ENCODE measurements at places on chromosomes 7 and 10.

DNA sequence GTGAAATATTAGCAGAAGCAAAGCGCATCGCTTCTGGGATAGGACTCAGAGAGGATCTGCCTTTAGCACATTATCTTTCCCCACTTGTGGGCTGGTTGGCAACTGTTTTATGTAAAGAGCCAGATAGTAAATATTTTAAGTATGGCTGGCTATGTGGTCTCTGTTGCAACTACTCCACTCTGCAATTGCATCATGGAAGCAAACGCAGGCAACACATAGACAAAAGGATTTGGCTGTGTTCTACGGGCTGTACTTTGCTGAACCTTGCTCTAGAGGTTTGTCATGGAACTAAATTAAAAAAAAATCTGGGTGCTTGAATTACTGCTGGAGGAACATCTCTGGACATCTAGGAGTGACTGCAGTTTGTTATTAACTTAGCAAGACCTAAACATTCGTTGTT lies 307.8 kb upstream of the TPK1 start:
- DNase-seq = no peak

DNA sequence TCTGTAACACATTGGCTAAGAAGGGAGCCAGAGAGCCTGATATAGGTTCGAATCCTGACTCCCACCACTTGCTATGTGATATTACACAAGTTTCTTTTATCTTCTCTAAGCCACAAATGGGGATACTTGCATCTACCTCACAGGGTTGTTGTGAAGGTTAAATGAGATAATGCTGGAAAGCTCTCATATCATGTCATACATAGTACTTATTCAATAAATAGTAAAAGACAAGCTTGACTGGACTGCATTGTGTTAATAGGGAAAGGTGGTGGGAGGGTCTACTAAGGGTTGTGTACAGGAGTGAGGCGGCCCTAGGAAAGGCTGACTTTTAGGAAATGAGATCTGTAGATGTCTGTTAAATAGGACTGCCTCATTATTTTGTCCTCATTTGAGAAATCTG lies 35.8 kb upstream of the DNMBP start:
- no peak for DNase-seq

GRCh38 chr10:50866317-50866716 lies 19.1 kb downstream of the A1CF start:
- DNase-seq = no peak

DNA sequence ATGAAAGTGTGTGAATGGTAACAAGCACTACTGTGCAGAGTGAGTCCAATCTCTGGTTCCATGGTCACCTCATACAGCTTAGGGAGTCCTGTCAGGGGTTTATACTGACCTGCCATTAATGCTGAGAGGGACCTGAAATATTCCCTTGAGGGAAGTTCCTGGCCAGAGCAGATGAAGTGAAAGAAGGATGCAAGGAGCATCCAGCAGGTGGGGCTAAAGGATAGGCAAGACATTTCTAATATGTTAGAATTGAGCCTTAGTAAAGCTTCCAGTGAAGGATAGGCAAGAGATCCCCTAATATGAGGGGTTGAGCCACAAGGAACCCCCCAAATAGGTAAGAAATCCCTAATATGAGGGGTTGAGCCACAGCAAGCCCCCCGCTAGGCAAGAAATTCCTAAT lies 25.5 kb upstream of the FAM221A start:
- no peak for DNase-seq

DNA sequence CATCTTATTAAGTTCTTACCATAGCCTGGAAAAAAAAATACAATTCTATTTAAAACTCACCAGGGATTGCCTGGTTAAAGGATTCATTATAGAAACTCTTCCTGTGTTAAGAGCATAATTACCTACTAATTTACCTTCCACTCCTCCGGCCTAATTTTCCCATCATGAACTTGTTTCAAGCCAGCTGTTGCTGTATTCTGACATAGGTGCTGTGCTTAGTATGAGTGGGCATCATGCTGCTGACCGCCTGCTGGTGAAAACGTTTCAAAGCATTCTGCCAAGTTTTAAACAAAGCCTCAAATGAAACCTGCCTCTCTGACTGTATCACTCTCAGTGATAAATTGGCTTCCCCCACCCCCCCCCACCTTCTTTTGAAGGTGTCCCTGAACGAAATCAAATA lies 47.8 kb upstream of the KCNMA1 start:
- no peak for DNase-seq

- DNase-seq = no peak
Observed at GRCh38 chr10:70515035-70515667, 36.6 kb downstream of the PALD1 start.

- no peak for DNase-seq
Observed at GRCh38 chr10:124240839-124241291, 147.5 kb upstream of the CHST15 start.

- no peak for DNase-seq
Observed at GRCh38 chr7:132577206-132578049, 1.2 kb upstream of the PLXNA4 start.

DNA sequence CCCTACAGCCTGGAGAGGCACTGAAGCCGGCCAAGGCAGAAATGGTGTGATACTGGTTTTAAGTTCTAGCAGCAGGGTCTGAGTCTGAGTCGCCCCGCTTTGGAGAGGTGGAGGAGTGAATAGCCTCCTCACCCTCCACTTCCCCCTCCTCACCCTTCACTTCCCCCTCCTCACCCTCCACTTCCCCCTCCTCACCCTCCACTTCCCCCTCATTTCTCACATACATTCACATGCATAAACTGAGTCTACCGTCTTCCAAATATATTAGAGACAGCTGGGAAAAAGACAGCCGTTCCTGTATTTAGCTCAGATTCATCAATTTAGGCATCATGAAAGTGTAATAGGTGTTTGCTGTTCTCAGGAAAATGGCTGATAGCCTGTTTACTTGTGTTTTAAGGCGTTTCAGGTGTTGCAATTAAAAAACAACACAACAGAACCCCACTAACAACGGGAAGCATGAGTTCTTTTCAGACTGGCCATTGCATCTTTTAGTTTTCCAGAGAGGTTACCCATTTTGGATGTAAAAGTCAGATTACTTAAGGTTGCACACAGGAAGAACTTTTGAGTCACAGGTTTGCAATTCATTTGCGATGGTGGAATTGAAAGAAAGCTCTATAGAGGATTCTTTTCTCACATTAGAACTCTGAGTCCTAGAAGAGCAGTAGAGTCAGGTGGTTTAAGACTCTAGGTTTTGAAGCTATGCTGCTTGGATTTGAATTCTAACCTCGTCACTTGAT lies 861 bp downstream of the NRBF2 start:
- DNase-seq = no peak

DNA sequence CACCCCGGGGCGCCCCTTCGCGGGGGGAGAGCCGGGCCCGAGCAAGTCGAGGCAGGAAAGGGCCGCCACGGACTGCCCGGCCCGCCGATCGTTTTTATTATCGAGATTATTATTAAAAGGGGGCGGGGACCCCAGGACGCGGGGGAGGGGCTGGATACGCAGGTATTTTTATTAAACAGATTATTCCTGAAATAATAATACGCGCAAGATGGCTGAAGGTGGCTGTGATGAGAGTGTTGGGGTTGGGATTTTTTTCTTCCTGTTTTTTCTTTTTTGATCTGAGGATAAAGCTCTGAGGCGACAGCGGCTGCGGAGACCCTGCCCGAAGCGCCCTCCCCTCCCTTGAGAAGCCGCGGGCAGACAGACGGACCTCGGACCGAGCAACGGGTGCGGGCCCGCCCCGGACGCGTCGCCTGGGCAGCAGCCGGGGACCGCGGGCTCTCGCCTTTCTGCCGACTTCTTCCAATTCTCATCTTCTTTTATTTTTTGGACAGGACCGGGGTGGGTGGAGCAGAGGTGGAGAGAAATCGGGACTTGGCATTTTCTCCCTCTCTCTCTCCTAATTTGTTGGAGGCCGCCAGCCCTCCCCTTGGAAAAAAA lies 1.4 kb upstream of the TRIM8 start:
- peak; percentile 50 for DNase-seq

DNA sequence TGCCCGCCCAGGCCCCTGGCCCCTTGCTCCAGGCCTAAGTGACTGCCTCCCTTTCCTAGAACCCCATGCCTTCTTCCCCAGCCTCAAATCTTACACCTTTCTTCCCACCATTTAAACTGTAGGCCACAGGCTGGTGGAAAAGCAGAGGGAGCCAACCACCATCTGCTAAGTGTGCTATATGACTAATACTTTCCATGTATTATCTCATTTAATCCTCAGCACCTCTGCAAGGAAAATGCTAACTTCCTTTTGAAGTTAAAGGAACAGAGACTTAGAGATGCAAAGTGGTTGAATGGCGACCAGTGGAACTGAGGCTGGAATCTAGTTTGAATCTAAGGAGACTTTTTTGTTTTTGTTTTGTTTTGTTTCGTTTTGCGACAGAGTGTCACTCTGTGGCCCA lies 17.8 kb upstream of the MTPAP start:
- no peak for DNase-seq

DNA sequence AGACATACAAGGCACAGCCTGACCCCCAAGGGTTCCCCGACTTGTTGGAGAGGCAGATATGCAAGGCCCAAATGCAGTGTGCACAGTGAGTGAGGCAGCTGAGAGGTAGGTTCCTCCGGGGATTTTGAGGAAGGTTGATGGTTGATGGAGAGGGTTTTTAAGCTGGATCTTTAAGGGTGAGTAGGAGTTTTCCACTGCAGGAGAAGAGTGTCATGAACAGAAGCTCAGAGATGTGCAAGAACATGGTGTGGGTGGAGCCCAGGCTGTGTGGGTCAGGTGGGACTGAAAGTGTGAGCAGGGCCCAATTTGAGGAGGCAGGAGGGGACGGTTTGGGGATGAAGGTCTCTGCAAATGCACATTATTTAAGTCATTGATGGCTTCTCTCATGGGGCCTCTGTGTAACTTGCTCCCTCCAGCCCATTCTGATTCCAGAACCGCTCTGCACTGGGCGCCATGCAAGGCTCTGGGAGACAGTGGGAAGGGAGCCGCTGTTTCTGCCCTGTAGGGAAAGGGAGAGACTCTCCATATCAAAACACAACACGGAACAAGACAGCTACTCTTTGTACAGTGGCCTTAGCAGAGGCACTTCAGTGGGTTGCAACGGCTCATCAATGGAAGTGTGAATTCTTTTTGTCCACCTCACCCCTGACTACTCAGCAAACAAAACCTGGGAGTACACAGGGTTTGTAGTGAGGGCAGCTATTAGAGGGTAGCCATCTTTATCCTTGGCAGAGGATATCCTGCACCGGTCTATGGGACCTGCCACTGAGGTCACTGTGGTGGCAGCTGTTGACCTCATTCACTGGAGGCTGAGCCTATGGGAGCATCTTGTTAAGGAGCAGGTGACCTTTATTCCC lies 29.7 kb downstream of the RAMP3 start:
- DNase-seq = no peak

GRCh38 chr10:44312401-44312800 lies 72.5 kb downstream of the CXCL12 start:
- DNase-seq = no peak

DNA sequence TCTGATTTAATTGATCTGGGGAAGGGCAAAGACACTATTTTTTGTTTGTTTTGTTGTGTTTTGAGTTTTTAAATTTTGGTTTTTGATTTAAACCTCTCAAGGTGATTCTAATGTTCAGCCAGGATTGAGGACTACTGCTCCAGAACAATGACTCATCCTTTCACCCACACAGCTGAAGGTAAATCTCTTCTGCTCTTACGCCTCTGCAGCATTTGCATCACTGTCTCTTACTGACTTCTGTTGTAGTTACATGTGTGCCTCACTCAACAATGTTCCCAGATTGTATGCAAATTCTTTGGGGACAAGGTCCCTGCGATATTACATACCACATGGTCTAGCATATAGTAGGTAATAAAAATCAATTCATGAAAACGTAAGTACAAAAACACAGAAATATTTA lies 467.5 kb upstream of the LRRN3 start:
- no peak for DNase-seq

DNA sequence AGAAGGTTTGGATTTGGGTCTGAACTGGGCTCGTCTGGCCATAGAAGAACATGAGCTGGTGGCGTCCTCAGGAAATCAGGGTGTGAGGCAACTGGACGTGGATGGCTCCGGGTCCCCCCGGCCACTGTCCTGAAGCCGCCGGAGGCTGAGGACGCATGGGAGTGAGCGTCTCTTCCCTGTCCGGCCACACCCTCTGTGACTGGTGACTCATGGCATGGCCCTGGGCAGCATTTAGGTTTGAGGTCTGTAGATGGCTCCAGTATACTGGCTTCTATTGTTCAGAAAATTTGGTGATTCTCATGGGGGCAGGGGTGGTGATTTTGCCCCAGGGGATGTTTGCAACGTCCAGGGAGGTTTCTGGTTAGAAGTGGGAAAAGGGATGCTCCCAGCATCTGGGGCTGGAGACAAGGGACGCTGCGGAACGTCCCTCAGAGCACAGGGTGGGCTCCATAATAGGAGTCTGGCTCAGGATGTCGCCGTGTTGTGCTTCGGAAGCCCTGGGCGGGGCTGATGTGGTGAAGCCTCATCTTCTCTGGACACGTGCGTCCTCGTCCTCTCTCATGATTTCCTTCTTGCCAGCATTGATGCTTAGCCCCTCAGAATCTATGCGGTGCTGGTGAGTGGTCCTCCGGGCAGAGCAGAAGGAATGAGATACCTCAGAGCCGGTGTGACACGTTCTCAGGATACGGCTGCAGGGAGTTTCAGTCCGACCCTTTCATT lies 49.9 kb downstream of the PITRM1 start:
- DNase-seq = no peak

DNA sequence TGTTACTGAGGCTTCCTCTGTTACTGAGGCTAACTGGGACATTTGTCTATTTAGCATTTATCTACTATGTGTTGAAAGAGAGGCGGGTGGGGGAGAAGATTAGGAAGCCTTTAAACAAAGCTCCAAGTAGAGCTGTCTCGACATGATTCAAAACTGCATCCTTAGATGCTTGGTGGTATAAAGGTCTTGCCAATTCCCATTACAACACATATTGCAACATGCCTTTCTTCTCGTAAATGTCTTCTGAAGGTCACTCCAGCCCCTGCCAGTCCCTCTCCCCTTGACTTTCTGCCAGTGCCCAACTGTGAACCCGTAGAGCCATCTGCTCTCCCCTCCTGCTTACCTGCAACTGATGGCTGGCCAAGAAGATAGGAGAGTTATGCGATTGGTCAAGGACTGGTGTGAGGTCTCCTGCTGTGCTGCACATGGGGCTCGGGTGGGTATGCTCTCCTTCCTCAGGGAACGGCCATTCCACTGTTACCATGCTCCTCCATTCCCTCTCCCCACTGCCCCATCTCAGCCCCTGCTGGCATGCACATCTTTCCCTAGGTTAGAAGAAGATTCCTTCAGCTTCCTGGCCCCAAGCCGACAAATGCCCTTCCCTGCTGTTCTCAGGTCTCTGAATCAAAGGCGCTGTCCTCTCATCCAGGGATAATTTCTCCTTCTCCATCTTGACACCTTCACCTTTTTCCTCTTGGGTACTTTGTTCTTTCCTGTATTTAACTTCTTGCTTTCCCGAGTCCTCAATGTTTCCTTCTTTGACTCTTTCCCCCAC lies 43.6 kb upstream of the ZNF32 start:
- no peak for DNase-seq

DNA sequence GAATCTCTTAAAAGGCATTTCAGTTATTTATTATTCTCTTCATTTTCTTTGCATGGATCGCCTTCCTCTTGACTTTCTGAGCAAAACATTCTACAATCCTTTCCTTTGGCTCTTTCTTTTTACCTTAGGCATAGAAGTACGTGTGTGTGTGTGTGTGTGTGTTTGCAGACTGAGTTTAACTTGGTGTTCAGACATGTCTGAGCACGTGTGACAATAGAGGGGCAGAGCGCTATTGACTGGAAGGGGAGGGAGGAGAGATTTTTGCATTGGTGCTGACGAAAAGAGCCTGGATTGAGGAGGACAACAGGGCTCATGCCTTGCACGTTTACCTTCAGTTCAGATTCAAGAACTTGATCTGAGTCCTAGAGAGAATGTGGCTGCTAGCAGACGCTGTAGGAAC lies 129.8 kb downstream of the SEC23IP start:
- DNase-seq = no peak

- DNase-seq = no peak
Observed at GRCh38 chr7:149109969-149110368, 16.2 kb downstream of the ZNF425 start.

Data from CD4-positive, alpha-beta T cell treated with Interleukin-4 for 4 hours (primary cell).